Sigmoid colon (tissue), 7 donors: ENCODE measurements at places on chromosomes 3 and 15. TPM values are rescaled to one million over a fixed set of nuclear protein-coding genes. Genes with fewer than 3 reads are reported as not detected.

DNA sequence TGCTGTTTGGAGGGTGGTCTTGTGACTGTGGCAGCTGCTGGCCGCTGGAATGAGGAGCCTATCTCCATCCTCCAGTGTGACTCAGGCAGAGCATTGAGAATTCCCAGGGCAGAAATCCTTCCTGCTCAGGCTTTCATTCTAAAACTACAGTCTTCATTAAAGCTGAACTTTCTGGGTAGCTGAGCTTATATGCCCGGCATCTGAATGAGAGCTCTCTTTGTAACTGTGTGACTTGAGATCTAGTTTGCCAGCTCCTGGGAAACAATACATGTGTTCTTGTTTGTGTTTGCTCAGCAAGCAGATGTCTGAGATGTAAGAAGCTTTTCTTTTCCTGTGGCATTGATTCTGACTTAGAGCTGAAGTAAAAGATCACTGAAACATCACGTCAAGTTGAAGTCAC lies 22.4 kb downstream of the RLBP1 start:
- H3K36me3 ChIP-seq: peaks cover 30% of the 10 kb centered on the region
- DNase-seq: no peak
- no peaks in the 10 kb centered on the region for H3K4me1 ChIP-seq
- H3K4me3 ChIP-seq: no peak overlapping the region
- peak overlapping the region; percentile 58 for H3K27ac ChIP-seq

DNA sequence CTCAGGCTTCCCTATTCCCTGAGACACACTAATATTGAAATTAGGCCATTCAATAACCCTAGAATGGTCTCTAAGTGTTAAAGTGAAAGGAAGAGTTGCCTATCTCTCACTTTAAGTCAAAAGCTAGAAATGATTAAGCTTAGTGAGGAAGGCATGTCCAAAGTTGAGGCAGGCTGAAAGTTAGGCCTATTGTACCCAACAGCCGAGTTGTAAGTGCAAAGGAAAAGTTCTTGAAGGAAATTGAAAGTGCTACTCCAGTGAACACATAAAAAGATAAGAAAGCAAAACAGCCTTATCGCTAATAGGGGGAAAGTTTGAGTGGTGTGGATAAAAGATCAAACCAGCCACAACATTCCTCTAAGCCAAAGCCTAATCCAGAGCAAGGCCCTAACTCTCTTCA lies 117.9 kb upstream of the SPATA12 start:
- H3K4me1 ChIP-seq: peaks cover 13% of the 10 kb centered on the region
- H3K27me3 ChIP-seq: no peaks in the 10 kb centered on the region
- no peak for DNase-seq
- H3K4me3 ChIP-seq: no peak overlapping the region
- no peak overlapping the region for H3K27ac ChIP-seq
- H3K36me3 ChIP-seq: no peaks in the 10 kb centered on the region

GRCh38 chr3:156471431-156471830 lies 83.5 kb downstream of the SSR3 start:
- H3K27ac ChIP-seq: no peak overlapping the region
- no peak for DNase-seq
- peaks cover 50% of the 10 kb centered on the region for H3K4me1 ChIP-seq
- no peaks in the 10 kb centered on the region for H3K36me3 ChIP-seq
- no peak overlapping the region for H3K4me3 ChIP-seq
- no peaks in the 10 kb centered on the region for H3K27me3 ChIP-seq

GRCh38 chr15:29115093-29115991 lies 154.3 kb downstream of the NSMCE3 start:
- no peaks in the 10 kb centered on the region for H3K36me3 ChIP-seq
- H3K4me3 ChIP-seq: peak overlapping the region; percentile 46
- no peak for DNase-seq
- no peak overlapping the region for H3K27ac ChIP-seq

DNA sequence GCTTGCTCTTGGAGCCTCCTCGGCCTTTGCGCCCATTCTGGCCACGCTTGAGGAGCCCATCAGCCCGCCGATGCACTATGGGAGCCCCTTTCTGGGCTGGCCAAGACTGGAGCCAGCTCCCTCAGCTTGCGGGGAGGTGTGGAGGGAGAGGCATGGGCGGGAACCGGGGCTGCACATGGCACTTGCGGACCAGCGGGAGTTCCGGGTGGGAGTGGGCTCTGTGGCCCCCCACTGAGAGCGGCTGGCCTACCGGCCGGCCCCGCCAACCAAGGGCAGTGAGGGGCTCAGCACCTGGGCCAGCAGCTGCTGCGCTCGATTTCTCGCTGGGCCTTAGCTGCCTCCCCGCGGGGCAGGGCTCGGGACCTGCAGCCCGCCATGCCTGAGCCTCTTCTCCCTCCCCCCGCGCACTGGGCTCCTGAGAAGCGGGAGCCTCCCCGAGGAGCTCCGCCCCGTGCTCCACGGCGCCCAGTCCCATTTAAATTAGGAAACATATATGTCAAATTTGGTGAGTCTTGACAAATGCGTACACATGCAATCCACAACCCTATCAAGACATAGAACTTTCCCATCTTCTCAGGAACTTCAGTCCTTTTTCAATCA lies 97.6 kb upstream of the CNTN3 start:
- no peak overlapping the region for H3K4me3 ChIP-seq
- no peaks in the 10 kb centered on the region for H3K4me1 ChIP-seq
- no peak for DNase-seq
- no peak overlapping the region for H3K27ac ChIP-seq

- DNase-seq: peak; percentile 54
- H3K4me3 ChIP-seq: no peak overlapping the region
- H3K4me1 ChIP-seq: peaks cover 1% of the 10 kb centered on the region
- H3K27me3 ChIP-seq: no peaks in the 10 kb centered on the region
- H3K36me3 ChIP-seq: peaks cover 75% of the 10 kb centered on the region
- H3K27ac ChIP-seq: peak overlapping the region; percentile 76
Observed at GRCh38 chr3:48415251-48415953, 14.5 kb downstream of the PLXNB1 start.

DNA sequence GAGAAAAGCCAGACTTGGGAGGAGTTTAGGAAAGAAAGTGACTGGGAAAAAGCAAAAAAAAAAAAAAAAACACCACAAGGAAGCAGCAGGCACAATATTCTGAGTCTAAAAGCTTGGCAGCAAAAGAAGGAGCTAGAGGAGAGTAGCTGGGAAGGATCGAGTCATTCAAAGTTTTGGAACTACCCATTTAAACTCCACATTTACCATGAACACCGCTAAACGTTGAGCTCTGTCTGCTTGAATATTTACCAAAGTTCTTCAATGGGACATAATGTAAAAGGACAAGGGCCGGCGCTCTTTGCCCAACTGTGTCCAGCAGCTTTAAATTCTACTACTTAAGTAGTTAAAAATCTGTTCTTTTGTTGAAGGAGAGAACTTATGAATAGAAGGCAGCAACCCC lies 481.9 kb downstream of the FOXP1 start:
- H3K4me1 ChIP-seq: peaks cover 83% of the 10 kb centered on the region
- H3K4me3 ChIP-seq: no peak overlapping the region
- H3K27me3 ChIP-seq: no peaks in the 10 kb centered on the region
- H3K36me3 ChIP-seq: no peaks in the 10 kb centered on the region

GRCh38 chr15:67548862-67549651 lies 6.6 kb downstream of the MAP2K5 start:
- peak overlapping the region; percentile 67 for H3K27ac ChIP-seq
- H3K4me3 ChIP-seq: peak overlapping the region; percentile 23

DNA sequence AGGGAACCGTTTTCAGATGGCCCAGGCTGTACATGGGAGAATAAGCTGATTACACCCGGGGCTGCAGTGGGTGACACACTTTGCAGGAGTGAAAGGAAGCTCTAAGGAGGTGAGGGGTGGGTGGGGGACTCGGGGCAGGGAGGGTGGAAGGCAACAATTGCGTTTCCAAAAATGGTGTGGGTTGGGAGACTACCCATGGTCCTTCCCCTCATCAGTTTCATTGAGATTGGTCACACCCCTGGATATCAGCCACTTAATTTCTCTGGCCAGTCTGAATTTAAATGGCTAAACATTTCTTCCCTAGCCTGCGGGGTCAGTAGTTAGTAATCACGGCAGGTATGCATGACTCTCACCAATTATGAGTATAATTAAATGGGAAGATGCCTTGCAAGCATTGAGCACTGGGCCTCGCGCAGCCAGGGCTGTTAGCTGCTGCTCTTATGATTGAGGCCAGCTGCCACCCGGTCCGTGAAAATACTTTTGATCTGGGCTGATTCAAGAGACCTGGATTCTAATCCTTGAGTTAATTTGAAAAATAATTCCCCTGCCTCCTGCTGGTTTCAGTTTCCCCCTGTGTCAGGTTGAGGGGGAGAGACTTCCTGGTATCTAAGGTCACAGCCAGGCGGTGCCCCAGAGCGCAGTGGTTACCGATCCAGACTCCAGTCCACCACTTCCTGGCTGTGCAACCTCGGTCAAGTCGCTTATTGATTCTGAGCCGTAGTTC lies 23.3 kb downstream of the SLC6A6 start:
- H3K4me3 ChIP-seq: no peak overlapping the region
- H3K4me1 ChIP-seq: peaks cover 10% of the 10 kb centered on the region
- DNase-seq: no peak
- no peaks in the 10 kb centered on the region for H3K27me3 ChIP-seq

- no peaks in the 10 kb centered on the region for H3K27me3 ChIP-seq
- H3K4me3 ChIP-seq: no peak overlapping the region
- H3K27ac ChIP-seq: no peak overlapping the region
- DNase-seq: no peak
- H3K36me3 ChIP-seq: no peaks in the 10 kb centered on the region
Observed at GRCh38 chr3:69439643-69440270, 53.9 kb upstream of the FRMD4B start.

GRCh38 chr3:125357032-125357658 lies 18.0 kb downstream of the ZNF148 start:
- H3K27me3 ChIP-seq: no peaks in the 10 kb centered on the region
- peak; percentile 79 for DNase-seq
- H3K4me1 ChIP-seq: peaks cover 13% of the 10 kb centered on the region
- H3K4me3 ChIP-seq: peak overlapping the region; percentile 57
- peak overlapping the region; percentile 83 for H3K27ac ChIP-seq
- H3K36me3 ChIP-seq: no peaks in the 10 kb centered on the region

DNA sequence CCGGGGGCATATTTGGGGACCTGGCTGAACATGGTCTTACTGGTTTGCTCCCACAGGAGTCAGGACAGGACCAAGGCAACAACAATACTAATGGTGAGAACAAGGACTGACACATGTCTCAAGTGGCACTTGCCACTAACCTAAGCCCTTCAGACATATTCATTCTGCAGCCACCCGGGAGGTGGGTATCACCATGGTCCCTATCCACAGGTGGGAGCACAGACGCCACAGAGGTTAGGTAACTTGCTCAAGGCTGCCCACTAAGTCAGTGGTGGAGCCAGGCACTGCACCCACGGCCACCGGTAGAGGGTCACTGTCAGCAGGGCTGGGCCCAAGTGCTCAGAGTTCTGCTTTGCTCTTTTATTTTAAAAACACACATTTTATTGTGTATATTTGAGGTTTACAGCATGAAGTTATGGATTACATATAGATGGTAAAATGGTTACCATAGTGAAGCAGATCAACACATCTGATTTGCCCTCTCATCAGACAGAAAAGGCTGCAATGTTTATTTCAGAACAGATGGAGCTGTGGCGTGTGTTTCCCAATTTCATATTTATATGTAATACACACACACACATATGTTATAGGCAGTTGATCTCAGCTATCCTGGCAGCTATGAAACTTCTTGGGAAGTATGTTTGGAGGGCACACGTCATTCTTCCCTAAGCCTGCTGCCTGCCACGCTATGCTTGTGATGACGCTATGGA lies 30.0 kb upstream of the SLC41A3 start:
- H3K27me3 ChIP-seq: no peaks in the 10 kb centered on the region
- no peak overlapping the region for H3K27ac ChIP-seq
- no peaks in the 10 kb centered on the region for H3K36me3 ChIP-seq
- no peaks in the 10 kb centered on the region for H3K4me1 ChIP-seq
- no peak overlapping the region for H3K4me3 ChIP-seq
- peak; percentile 58 for DNase-seq

GRCh38 chr3:20658491-20658890 lies 472.5 kb upstream of the SGO1 start:
- no peak for DNase-seq
- H3K36me3 ChIP-seq: no peaks in the 10 kb centered on the region
- no peak overlapping the region for H3K27ac ChIP-seq
- no peaks in the 10 kb centered on the region for H3K27me3 ChIP-seq

- no peaks in the 10 kb centered on the region for H3K36me3 ChIP-seq
- no peaks in the 10 kb centered on the region for H3K4me1 ChIP-seq
- no peaks in the 10 kb centered on the region for H3K27me3 ChIP-seq
- DNase-seq: no peak
Observed at GRCh38 chr3:76010252-76010651, 224.9 kb upstream of the ZNF717 start.

- peak overlapping the region; percentile 83 for H3K27ac ChIP-seq
- H3K4me1 ChIP-seq: peaks cover 76% of the 10 kb centered on the region
- H3K4me3 ChIP-seq: no peak overlapping the region
- peaks cover 13% of the 10 kb centered on the region for H3K36me3 ChIP-seq
- no peak for DNase-seq
Observed at GRCh38 chr3:30692498-30693130, 86.2 kb downstream of the TGFBR2 start.

- peaks cover 4% of the 10 kb centered on the region for H3K4me1 ChIP-seq
- H3K4me3 ChIP-seq: no peak overlapping the region
- DNase-seq: no peak
- no peaks in the 10 kb centered on the region for H3K27me3 ChIP-seq
Observed at GRCh38 chr15:61916104-61916503, 144.1 kb downstream of the VPS13C start.

DNA sequence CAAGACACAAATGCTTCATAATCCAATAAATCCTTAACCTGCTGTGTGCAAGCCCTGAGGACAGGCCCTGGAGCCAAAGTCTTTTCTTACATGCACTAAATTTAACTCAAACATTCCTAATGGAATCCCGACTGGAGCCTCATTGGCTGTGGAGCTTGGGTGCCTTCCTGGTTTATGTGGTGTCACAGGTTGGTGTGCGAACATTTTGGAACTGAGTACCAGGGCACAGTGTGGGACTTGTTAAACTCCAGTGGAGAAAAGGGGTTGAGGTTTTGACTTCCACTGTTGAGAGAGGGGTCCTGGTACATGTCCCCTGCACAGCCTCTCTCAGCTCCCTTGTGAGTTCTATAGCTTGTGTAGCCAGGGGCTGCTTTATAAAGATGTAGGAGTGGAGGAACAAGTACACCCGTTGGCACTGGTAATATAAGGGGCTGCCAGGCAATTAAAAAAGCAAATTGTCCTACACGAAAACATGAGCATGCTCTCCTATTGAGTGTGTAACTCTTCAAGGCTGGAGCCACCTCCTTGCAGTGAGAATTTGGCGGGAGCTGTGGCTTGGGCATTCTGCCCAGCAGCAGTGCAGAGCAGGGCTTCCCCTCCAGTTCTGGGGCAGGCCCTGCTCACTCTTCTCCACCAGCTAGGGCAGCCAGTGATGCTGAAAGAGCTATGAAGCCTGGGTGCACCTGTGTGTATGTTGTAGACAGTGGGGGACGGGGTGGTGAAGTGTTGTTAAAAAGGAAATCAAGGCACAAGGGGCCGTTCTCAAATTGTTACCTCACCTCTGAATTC lies 218.1 kb downstream of the CLSTN2 start:
- H3K4me3 ChIP-seq: no peak overlapping the region
- H3K36me3 ChIP-seq: no peaks in the 10 kb centered on the region
- H3K4me1 ChIP-seq: no peaks in the 10 kb centered on the region
- no peak overlapping the region for H3K27ac ChIP-seq
- H3K27me3 ChIP-seq: no peaks in the 10 kb centered on the region
- no peak for DNase-seq

GOLGA6L9 gene
- total RNA-seq: 3.6 TPM

B2M gene
- total RNA-seq: 2,317 TPM

SCAANT1 gene
- total RNA-seq: not detected
